Glutamatergic neuron (in vitro differentiated cells): ENCODE measurements at places on chromosomes 5 and 9. TPM values are rescaled to one million over a fixed set of nuclear protein-coding genes. Genes with fewer than 3 reads are reported as not detected.

Gene PCDHB11
- 10.6 TPM for total RNA-seq

Gene VCAN
- total RNA-seq: 152 TPM

Gene LRRC70
- total RNA-seq: 0.91 TPM

Gene CARD19
- total RNA-seq: 55.8 TPM

Gene CYSRT1
- total RNA-seq: 2.1 TPM

Gene ABO
- total RNA-seq: not detected

Gene C5orf63
- total RNA-seq: 11.8 TPM
